Fibroblast of upper back skin (primary cell): ENCODE measurements at places on chromosomes 2 and 18.

- DNase-seq, result peak; percentile 31
These were observed 32.7 kb downstream of the COX7A2L start for GRCh38 chr2:42328148-42328833.

DNA sequence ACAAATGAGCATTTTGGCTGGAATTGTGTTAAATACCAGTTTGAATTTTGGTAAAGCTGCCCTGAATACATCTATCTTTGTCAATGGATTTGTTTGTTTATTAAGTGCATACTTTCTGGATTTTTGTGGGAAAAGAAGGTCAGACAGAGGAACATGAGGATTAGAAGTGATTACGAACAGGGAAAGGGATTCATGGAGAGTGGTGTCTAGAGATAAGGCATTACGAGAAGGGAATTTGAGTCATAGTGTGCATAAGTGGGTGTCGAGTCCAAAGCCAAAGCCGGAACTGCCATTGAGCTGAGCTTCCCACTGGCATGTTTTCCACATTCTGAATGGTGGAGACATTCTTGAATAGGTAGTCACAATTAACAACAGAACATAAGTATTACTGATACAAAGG is 68.9 kb upstream of the EFEMP1 start:
- DNase-seq, result peak; percentile 100

DNA sequence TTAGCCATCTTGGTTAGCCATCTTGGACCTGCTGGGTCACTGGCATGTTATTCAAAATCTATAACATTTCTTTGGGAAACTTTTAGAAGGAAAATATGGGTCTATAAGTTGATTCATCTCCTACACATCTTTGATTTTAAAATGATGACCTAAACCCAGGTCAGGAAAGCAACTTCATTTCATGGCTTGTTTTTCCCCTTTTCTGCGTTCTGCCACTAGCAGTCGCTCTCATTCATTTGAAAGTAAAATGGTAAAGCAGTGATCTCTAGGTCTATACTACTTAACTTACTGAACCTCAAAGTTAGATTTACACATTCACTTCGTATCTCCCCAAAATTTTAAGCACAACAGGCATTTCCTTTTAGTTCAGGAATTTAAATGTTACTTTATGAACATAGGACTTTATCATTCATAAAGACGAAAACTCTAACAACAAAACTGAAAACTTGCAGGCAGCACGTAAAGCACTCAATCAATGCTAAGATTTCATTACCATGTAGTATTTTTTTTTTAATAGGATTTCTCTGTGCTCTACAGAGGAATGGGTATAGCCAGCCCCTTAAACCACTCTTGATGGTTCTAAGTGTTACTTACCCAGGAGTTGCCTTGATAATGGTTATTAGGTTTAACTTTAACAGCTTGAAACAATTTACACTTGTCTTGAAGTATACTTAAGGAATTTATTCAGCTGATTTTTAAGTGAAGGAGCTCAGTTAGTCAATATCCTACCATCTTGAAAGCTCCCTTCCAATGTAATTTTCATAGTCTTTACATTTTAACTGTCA is 62.5 kb downstream of the GORASP2 start:
- DNase-seq, result no peak

DNA sequence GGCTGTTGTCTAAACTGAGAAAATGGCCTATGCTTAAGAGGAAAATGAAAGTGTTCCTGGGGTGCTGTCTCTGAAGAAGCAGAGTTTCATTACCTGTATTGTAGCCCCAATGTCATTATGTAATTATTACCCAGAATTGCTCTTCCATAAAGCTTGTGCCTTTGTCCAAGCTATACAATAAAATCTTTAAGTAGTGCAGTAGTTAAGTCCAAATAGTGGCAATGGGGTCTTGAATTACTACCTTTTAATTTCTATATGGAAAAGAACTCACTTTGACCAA is 13.8 kb upstream of the ALLC start:
- no peak for DNase-seq

DNA sequence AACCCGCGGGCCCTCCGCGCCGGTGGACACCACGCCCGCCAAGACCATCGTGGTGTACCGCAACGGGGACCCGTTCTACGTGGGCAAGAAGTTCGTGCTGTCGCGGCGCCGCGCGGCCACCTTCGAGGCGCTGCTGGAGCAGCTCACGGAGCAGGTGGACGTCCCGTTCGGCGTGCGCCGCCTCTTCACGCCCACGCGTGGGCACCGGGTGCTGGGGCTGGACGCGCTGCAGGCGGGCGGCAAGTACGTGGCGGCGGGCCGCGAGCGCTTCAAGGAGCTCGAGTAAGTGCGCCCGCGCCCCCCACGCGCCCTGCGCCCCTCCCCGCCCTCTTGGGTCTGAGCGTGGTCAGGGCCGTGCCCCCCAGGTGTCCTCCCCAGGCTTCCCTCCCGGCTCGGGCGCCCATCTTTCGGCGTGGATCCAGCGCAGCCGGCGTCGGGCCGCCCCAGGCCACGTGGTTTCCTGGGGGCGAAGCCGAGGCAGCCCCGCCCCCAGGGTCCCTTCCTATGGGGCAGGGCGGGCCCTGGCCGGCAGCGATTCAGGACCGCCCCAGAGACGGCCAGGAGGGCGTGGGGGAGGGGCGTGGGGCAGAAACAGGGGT is 481 bp downstream of the DCDC2C start:
- DNase-seq, result no peak

DNA sequence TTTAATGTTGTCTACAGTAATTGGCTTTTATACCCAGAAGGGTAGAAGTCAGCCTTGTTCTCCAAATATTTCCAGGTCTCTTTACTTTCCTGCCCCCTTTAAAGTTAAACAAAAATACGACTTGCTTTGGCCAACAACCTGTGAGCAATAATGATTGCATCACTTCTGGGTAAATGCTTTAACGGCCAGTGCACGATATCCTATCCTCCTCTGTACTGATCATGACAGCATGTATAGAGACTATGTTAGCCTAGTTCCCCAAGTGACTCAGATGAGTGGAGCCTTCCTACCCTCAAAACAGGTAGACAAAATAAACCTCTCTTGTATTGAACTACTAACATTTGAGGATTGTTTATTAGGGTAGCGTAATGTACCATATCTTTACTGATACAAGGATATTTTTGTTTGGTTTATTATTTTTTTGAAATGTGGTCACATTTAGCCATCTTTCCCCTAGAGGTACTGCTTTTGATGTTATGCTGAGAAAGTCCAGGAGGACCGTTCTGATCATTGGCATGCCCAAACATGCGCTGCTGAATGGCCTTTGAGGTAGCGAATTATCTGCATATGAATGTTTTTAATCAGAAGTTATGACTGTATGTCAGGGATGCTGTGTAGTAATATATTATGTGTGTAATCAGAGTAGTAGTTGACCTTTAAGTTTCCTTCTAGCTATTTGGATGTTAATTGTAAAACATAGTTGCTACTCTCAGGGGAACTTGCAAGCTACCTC is 262.6 kb upstream of the DCC start:
- no peak for DNase-seq

- no peak for DNase-seq
These were observed 26.0 kb downstream of the STK25 start for GRCh38 chr2:241482126-241482955.

GRCh38 chr2:156955701-156956100 is 301.8 kb upstream of the GALNT5 start:
- DNase-seq, result no peak

- DNase-seq, result peak; percentile 41
These were observed 91.6 kb downstream of the ITGB1BP1 start for GRCh38 chr2:9331704-9332103.

DNA sequence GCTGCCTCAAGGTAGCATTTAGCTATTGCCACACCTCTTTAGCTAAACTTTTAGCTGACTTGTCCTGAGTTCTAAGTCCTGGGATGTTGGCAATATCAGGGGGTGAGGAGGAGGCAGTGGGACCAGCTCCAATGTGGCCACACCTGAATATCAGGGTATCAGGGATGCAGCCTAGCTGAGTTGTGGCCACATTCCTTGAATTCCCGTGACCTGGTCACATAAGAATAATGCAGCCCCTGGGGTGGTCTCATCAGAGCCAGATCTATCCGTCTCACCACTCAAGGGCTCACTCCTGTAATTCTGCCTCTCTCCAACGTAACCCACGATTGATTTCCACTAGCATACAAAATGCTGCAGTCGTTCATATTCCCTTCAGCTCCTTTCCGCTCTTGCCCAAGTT is 11.6 kb upstream of the TAF1B start:
- DNase-seq, result no peak

DNA sequence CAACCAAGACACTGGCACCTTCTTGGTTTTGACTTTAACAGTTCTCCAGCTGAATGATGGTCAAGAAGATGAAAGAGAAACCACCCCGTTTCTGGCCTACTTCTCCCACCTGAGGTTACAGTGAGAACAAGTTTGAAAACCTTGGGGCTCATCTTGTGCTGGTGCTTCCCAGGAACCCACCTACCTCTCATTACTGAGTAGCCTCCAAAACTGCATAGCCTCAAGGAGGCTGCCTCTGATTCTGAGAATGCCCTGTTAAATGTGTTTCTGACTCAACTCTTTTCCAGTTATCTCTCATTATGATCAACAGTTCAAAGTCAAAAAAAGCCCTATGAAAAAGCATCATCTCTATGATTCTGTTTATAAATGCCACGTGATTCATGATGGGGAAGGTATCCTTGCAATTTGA is 121.9 kb downstream of the CACNB4 start:
- DNase-seq, result no peak

GRCh38 chr2:169734169-169734847 is 676 bp downstream of the KLHL23 start:
- DNase-seq, result no peak

DNA sequence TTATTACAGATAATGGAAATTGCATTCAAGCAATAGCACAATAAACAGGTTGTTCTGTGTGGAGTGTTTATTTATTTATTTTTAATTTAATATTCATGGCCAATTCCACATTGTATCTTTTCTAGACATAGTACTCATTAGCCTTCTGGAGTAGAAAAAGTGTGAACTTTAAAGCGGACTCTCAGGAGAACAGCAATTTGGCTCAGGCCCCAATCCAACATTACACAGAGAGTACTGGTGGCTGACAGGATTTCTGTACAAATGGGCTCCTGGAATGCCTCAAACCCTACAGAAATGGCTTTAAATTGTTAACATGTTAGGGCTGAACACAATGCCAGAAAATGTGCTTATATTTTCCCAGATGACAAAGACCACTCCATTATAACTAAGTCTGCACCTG is 533.9 kb upstream of the NXPH2 start:
- DNase-seq, result no peak

DNA sequence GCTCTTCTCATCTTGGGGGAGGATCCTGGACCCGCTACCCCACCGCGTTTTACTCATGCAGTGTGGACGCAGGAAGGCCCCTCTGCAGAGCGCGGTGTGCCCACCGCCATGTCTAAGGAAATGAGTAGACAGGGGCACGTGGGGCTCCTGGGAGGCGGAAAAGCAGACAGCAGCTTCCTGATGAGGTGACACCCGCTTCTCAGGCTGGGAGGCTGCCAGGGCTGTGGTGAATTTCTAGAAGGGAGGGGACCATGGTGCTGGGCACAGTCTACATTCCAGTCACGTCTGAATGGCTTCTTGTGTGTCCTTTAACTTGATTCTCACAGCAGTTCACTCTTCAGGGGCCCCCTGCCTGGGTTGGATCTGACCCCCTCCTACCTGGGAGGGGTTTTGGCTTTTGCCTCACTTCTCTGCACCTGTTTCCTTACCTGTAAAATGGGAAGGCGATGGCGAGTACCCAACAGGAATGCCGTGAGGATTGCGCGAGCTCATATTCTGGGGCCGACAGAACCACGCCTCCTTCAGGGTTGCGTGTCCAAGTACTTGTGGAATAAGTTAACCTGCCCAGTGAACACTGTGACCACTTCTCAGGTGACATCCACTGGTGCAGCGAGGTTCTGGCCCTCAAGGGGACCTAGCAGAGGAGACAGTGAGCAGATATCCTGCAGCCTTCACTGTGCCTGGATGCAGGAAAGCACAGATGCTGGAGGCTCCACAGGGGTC is 32.3 kb upstream of the MBP start:
- DNase-seq, result no peak

DNA sequence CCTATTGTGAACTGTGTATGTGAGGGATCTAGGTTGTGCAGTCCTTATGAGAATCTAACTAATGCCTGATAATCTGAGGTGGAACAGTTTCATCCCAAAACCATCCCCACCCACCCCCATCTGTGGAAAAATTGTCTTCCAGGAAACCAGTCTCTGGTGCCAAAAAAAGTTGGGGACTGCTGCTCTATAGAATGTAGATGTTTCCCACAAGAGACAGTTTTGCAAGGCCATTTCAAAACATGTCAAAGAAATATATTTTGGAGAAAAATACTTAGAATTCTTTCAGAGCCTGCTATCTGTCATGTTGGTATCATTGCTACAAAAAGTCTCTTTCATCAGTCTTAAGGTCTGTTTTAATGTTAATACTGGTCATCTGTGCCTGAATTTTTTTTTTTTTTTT is 4.1 kb upstream of the SLC39A10 start:
- peak; percentile 80 for DNase-seq

GRCh38 chr2:50602636-50603327 is 429.1 kb downstream of the NRXN1 start:
- no peak for DNase-seq

DNA sequence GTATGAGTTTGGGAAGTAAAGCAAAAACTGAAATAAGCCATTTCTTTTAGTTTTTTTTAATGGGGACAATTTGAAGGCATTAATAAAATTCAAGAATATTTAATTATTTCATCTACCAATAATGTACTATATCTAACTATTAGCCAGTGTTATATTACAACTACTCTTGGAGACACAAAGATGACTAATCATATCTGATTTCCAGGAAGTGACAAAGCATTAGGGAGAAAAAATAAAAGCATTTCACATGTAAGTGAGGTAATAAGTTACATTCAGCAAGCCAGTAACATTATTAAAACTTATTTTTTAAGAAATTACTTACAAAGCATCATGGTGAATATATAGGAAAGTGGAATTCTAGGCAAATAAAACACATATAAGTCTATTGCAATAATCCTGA is 781.3 kb upstream of the NRXN1 start:
- peak; percentile 72 for DNase-seq

DNA sequence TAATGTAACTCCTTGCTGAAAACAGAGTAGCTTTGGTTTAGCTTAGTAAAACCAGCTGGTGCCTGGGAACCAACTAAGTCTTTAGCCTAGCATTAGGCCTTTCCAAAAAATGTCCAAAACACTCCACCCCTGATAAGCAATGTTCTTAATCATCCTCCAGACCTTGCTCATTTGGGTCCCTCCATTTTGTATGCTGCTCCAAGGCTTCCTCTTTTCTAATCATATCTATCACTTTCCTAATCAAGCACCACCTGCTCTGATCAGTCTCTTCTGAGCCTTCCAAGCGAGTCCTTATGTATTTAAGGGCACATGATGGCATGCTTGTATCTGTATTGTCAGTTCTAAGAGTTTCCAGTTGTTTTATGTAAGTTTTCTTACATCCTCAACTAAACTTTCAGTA is 23.6 kb downstream of the THADA start:
- no peak for DNase-seq

DNA sequence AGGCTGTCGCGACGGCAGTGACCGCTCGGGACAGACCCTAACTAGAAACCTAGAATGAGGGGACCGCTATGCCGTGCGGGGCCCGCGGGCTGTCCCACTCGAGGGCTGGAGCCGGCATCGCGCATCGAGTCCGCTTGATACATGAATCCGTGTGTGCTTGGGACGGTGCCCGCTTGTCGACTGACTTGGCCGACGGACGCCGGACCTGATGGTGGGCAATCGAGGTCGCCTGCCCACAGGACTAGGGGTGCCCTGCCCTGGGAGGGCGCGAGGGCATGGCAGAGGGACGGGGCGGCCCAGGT is 749 bp upstream of the PTMA start:
- peak; percentile 38 for DNase-seq

GRCh38 chr2:30115141-30115980 is 31.4 kb upstream of the YPEL5 start:
- DNase-seq, result peak; percentile 78

- DNase-seq, result peak; percentile 77
These were observed 158.4 kb downstream of the SETBP1 start for GRCh38 chr18:44838971-44839666.
